Fibroblast of skin of left quadriceps (primary cell): ENCODE measurements at places on chromosomes 3 and 15.

- no peak for DNase-seq
Measured at GRCh38 chr3:114698146-114699105, 404.6 kb downstream of the TIGIT start.

DNA sequence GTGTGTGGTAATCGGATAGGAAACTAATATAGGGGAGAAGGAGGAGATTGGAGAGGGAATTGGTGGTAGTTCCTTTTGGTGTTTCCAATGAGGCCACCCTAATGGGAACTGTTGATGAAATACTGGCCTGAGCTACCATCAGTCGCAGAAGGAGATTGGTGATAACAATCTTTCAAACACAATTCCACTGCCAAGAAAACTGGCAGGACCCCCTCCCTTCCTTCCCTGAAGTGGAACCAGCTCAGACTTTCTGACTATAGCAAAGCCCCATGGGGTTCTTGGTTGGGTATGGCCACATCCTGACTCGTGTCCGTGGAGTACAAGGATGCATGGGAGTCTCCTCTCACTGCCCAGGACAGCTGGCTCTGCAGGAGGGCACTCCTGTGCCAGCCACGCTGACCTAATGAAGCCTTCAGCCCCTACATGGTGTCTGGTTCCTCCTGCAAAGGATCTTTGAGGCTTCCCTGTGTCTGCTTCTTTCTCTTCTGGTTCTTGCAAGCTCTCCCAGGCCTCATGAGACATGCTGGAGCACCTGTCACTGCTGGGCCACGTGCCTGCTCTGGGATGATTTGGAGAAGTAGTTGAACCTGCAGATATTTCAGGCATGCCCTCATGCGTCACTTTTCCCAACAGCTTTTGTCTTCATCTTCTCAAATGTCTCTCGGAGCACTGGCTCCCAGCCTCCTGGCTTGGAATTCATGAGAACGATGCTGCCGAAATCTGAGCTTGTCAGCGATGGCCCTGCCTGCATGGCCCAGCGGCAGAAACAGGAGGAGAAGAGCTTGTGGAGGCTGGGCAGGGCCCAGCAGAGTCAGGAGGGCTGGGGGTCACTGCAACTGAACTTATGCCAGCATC lies 90.0 kb upstream of the ADPGK start:
- DNase-seq, result no peak

- DNase-seq, result peak; percentile 88
Measured at GRCh38 chr3:65851827-65852226, 186.9 kb downstream of the MAGI1 start.

DNA sequence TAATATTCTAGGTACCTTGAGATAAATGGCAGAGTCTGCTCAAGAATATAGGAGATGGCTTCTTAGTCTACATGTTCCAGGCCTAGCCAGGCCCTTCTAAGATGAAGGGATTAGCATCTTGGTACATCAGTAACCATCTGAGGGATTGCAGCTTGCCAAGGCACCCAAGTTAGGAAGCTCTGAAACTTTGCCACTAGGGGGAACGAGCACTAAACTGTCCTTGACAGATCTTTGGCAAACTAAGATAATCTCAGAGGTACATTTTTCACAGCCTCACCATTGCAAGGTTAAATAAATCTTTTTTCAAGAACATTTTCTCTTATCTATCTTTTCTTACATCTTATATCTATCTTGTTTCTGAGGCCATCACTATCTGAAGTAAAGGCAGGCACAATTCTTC lies 351.2 kb downstream of the RAP2B start:
- DNase-seq, result no peak

DNA sequence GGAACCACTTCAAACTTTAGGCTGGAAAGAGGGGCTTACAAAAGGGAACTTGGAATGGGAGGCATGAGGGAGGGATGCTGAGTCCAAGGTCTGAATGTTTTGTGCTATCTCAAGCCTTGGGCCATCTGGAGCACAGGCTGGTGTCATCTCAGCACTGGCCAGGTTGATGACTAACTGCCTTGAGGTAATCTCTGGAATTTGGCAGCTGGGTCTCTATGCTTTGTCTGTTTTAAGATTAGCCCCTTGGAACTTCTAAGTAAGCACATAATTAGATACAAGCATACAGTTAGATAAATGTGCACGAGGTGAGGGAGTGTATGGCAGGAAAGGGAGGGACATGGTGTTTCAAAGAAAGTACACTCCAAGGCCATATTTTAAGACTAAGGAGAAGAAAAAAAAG lies 252.4 kb upstream of the CCDC54 start:
- DNase-seq, result peak; percentile 46

DNA sequence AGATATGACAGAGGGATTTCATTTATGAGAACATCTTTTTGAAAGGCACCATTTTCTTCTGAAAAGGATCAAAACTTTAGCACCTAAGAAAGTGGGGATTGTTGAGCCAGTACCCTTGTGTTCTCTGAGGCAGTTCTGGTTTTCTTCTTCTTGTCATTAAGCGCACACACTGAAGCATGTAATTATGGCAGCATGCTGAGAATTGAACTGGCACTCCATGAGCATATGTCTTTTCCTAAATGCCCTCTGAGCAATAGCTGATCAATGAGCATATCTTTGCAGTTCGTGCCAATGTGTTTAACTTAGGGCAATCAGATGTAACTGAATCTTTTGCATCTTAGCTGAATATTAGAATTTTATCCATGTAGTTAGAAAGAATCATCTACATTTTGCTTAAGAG lies 53.9 kb upstream of the VGLL3 start:
- DNase-seq, result no peak

DNA sequence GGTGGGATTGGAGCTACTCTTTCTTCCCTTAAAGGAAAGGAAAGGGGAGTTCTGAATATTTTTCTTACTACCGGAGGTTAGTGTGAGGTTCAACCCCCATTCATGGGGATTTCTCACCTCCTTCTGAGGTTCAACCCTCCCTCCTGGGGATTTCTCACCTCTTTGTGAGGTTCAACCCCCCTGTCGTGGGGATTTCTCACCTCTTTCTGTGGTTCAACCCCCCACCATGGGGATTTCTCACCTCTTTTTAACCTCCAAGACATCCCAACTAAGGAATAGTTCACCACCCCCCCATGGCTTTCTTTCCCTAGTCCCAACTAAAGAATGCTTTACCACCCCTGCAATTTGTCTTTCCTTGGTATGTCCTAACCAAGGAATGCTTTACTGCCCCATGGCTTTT lies 520.3 kb downstream of the EDEM1 start:
- no peak for DNase-seq

DNA sequence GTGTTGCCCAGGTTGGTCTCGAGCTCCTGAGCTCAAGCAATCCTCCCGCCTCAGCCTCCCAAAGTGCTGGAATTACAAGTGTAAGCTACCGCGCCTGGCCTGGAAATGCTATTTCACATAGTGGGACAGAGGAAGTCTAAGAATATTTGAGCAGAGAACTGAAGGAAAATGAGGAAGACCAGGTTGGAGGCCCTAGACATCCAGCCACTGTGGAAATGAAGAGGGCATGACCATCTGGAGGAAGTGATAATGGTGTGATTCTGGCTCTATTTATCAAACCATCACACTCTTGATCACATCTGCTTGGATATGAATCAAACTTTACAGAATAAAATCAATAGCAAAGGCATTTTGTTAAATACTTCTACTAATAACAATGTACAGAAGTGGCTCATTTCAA lies 65.9 kb upstream of the ARHGEF3 start:
- DNase-seq, result no peak

GRCh38 chr15:59711451-59712243 lies 22.5 kb upstream of the BNIP2 start:
- no peak for DNase-seq

DNA sequence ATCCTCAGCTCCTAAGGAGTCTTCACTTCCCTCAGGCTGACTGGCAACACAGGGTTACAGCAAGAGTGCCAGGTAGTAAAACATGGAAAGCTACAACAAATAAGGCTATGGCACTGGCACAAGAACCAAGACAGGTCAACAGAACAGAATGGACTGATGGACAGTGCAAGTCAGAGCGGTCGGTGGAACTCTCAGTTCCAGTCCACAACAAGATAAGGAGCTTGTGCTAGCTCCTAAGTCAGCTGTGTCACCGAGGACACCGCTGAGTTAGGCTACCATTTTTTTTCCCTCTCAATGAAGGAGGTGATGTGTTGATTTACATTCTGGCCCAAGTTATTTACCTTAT lies 55.9 kb upstream of the LIMD1 start:
- DNase-seq, result no peak

DNA sequence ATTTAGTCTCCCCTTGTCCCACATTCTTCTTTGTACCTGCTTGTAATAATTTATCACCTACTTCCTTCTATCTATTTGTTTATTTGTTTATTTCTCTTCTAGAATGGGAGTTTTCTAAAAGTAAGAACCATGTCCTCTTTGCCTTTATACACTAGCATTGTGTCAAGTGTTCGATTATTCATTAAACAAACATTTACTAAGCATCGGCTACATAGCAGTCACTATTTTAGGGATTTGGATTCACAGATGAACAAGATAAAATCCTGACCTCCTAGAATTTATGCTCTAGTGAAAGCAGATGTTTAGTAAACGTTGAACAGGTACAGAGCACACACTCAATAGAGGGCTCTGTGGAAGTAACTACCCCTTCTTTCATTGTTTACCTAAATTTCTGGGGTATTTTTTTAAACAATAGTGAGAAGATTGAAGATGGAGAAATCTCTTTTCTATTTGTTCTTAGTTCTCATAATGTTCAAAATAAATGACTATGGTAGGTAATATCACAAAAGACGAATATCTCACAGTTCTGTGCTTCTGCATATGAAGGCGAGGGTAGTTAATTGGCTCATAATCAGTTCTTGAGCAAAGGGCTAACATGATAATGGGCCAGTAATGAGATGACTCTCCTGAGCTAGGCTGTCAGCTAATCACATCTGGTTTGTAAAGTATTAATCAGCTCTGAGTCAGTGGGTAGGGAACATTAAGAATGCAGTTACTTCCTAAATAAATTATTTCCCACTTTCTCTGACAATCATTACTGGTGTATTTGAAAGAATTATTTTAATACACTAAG lies 111.9 kb downstream of the SLC9A9 start:
- no peak for DNase-seq

GRCh38 chr15:38084289-38084688 lies 149.8 kb downstream of the TMCO5A start:
- DNase-seq, result no peak

- DNase-seq, result no peak
Measured at GRCh38 chr3:184749168-184749744, 37.4 kb upstream of the MAGEF1 start.

DNA sequence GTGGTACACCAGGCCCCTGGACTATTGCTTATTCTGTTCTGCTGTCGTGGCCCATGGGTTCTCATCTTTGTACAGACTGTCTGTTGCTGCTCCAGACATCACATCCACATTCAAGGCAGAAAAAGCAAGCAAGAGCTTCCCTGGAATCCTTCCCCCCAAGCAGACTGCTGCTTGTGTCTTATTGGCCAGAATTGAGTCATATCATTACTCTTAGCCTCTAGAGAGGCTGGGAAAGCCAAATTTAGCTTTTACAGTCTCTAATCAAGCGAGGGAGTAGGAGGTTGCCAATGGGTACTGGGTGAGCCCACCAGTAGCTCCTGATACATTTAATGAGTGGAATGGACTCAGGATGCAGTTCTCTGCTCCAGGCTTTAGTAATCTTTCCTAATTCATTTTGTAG lies 39.4 kb downstream of the RAB6B start:
- DNase-seq, result no peak

- no peak for DNase-seq
Measured at GRCh38 chr3:62287392-62287927, 85.9 kb downstream of the FEZF2 start.

- no peak for DNase-seq
Measured at GRCh38 chr3:177262396-177262795, 65.1 kb upstream of the TBL1XR1 start.

GRCh38 chr15:92068121-92068520 lies 214.6 kb downstream of the SLCO3A1 start:
- DNase-seq, result no peak
